ENCODE measurements at places on chromosomes 16 and 17. TPM values are rescaled to one million over a fixed set of nuclear protein-coding genes. Genes with fewer than 3 reads are reported as not detected.

The SSTR5 gene
- not detected for polyA plus RNA-seq

The MYADML2 gene
- 0.07 TPM for polyA plus RNA-seq

The ABI3 gene
- polyA plus RNA-seq = 4.2 TPM

DNA sequence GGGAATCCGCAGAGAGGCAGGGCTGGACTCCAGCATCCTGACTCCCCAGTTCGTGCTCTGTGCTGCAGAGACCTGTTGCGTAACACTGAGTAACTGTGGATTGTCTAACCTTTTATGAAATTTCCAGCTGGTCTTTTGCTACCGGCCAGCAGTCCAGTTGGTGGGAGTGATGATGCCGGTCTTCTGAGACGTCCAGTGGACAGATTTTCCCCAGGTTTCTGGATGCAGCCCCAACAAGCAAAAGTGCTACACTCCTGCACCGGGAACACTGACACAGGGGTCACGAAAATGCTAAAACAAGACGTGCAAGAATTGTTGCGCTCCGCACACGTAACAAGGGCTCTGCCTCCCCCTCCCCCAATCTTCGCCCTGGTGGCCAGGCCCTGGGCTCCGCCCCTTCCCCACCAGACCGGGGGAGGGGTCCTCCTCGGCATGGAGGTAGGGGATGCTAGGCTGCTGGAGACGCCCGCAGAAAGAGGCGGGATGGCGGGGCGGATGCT is 701 bp upstream of the MRC2 start:
- DNase-seq = peak; percentile 68

The IGSF6 gene
- 4.0 TPM for polyA plus RNA-seq

The DLX4 gene
- polyA plus RNA-seq = 0.66 TPM

The SLC35G6 gene
- 0.46 TPM for polyA plus RNA-seq

GRCh38 chr16:88357317-88358022 is 25.3 kb upstream of the ZNF469 start:
- DNase-seq = no peak

DNA sequence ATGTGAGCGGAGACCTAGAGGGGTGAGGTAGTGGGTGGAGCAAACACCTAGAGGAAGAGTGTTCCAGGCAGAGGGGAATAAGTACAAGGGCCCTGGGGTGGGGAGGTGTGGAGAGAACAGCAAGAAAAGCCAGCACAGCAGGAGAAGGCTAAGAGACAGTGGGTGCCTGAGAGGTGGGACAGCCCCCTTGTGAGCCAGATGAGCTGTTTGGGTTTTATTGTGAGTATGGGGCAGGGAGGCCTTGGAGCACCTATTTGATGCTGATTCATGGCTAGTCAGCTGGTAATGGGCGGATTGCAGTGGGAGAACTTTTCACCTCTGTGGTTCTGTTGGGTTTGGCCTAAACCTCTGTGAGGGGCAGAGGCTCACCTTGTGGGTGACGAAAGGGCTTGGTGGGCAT is 68.4 kb downstream of the ABCC1 start:
- DNase-seq = no peak

- no peak for DNase-seq
Measured at GRCh38 chr17:47882247-47882646, 13.8 kb upstream of the SP2 start.

DNA sequence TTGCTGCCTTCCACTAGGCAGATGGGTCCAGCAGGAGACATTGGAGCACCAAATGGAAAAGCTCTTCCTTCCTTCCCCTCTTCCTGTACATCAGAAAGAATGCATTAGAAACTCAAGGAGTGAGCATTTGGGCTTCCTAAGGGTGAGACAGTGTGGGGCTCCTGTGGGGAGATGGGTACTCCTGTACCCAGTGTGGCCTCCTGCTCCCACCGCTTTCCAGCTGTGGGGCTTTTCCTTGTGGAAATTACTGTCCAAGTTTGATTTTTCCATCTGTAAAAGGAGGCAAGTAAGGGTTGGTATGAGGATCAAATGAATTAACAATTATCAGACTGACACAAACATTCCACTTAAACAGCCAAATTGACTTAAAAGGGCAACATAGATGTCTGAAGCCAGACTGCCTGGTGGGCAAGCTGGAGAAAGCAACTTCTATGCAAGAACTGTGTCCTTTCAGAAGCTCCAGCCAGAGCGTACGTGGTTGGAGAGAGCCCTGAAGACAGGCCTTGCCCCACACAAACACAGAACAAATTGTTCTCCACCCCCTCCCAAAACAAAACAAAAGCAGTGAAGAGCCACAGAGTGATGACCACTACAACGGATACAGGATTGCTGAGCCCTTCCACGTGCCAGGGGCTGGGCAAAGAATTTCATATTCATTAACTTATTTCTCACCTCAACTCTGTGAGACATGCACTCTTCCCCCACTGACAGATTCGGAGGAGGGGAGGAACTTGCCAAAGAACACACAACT is 23.1 kb upstream of the ALDH3A1 start:
- DNase-seq = no peak

The CPNE7 gene
- 11.5 TPM for polyA plus RNA-seq

DNA sequence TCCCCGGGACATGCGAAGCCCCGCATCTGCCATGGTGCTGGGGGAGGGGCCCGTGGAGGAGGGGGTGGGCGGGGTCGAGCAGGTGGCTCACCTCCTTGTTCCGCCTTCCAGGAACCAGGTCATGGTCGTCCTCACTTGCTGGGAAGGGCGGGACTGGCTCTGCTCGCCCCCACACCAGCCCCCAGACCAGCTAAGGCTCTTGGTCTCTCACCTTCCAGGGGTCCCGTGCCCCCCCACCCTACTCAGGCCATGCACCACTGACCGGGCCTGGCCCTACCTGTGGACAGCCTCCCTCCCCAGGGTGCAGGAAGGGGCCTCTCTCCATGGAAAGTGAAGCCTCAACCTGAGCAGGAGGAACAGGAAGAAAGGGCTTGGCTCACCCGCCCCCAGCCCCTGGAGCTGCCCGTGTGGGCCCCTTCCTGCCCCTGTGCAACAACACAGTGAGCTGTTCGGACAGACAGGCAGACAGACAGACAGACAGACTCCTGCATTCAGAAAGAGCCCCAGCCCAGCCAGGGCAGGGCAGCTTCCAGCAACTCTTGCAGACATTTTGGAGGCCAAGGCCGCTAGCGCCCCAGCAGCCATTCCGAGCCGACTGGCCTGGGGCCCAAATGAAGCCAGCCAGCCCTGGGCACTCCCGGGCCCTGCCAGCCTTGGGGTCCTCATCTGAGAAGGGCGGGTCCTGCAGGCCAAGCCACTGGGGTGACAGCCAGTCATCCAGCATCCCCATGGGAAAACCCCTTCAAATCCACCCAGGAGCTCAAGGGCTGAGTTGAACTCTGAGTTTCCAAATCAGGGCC is 8.1 kb upstream of the KREMEN2 start:
- DNase-seq = no peak

GRCh38 chr17:47894498-47895346 is 1.3 kb upstream of the SP2 start:
- no peak for DNase-seq

The TEKT5 gene
- polyA plus RNA-seq = 0.53 TPM

The ZNF500 gene
- 21.5 TPM for polyA plus RNA-seq

The CES5A gene
- polyA plus RNA-seq = not detected

The RABEP2 gene
- polyA plus RNA-seq = 34.4 TPM

The TRIM25 gene
- 28.8 TPM for polyA plus RNA-seq

The PRR35 gene
- 9.4 TPM for polyA plus RNA-seq

DNA sequence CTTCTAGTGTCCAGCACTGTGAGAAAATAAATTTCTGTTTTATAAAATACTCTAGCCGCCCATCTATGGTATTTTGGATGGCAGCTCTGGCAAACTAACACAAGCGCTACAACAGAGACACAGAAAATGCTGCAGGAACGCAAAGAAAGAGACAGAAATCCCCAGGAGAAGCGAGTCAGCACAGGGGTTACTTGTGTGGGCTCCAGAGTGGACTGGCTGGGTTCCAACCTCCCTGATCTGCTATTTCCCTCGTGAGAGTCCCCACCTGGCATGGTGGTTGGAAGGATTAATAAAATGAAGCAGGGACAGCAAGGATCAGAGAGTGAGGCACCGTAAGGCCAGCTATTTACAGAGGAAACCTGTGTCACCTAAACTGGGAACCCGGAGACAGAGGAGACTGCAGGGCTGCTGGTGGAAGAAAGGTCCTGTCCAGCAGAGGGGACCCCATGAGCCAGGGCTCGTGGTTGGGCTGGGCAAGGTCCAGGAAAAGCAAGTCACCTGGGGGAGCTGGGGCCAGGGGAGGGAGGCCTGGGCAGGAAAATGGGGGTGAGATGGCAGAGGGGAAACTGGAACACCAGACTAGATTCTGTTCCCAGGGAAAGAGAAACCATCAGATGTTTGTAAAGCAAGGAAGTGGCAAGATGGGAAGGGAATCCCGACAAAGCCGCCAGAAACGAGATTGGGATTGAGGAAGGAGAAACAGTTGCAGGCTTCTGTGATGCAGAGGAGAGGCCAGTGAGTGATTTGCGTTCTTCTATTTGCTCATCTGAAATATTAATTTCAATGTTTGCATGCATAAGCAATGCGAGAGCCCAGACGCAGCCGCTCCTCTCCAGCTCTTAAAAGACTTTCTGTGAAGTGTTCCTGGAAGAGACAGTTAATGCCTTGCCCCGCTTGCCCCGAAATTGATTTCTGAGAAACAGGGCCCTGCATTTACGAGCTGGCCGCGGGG is 63.0 kb upstream of the TEKT3 start:
- no peak for DNase-seq

The CCL14 gene
- 14.5 TPM for polyA plus RNA-seq

DNA sequence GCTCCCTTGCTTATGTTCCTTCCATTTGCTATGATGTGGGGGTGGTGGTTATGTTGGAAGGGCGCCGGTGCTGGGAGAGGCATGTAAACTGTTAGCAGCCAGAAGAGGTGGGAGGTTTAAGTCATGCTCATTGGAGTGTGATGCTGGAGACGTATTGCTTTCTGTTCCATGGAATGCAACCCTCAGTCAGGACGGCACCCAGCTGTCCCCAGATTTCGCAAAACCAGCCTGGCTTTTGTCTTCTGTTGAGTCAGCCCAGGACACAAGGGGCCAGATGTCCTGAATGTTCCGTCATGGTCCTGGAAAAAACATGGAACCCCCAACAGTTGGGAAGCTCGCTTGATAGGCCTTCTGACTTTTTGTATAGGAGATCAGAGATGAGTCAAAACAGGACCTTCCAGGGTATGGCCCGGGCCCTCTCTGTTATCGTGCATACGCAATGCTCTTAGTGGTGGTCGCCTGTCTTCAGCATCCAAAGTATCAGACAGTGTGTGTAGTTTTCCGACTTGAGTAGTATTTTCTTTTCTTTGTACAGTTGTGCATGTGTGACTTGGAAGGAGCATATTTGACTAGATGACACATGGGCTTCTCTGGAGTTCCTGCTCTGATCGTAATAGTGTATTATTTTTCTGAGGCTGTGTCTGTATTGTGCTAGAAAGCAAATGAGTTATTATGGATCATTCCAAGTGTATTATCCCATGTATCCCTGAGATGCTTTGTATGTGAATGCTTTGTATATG is 201.9 kb downstream of the SNX29 start:
- DNase-seq = no peak

The NPB gene
- 1.4 TPM for polyA plus RNA-seq

DNA sequence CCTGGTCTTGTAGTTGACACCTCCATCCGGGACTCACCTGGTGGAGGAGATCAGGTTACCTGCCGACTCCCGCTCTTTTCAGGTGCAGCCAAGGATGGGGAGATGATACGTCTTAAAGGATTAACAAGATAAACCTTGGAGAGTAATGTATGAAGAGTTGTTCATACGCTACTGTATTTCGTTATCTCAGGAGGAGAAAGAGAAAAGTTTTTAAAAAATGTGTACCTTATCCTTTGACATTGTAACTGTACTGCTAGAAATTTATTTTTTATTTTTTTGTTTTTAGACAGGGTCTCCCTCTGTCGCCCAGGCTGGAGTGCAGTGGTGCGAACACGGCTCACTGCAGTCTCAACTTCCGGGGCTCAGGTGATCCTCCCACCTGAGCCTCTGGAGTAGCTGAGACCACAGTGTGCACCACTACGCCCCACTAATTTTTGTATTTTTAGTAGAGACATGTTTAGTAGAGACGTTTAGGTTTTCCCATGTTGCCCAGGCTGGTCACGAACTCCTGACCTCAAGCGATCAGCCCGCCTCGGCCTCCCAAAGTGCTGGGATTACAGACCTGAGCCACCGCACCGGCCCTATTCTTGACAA is 764 bp upstream of the SMURF2 start:
- no peak for DNase-seq

- no peak for DNase-seq
Measured at GRCh38 chr17:34610506-34610905, 31.1 kb downstream of the TMEM132E start.

DNA sequence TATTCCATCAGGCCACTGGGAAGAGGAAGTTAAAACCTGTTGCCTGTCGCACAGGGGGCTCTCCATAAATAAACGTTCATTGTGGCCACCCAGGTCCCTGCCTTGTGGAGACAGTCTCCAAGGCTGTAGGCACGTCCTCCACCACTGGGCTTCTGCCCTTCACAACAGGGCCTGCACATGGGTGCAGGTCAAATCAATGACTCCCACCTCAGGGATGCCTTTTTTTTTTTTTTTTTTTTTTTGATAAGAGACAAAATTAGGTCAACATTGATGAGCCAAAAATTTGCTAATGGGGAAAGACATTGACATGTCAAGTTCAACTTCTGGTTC is 12.6 kb upstream of the SLC12A3 start:
- DNase-seq = no peak

The GPR179 gene
- 0.05 TPM for polyA plus RNA-seq

The KRT33A gene
- polyA plus RNA-seq = not detected

GRCh38 chr16:3009568-3010390 is 2.9 kb upstream of the CLDN9 start:
- DNase-seq = peak; percentile 74

The FOXF1 gene
- 0.37 TPM for polyA plus RNA-seq

The MEIOC gene
- 1.00 TPM for polyA plus RNA-seq

DNA sequence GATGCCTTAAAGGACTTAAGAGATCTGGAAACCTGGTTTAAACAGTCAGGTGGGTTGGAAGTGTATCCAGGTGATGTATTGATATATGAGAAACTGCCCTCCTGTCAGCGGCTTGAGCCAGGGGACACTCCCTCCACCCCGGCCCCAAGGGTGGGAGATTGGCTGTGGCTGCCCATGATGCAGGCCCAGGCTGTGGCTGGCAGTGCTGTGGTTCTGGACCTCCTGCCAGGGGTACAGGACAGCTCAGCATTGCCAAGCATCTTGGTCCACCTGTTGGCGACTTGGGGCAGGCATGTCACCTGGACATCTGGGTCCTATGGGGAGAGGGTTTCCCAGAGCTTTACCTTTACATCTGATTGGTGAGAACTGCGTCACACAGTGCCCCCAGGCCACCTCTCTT is 201.0 kb downstream of the SPECC1 start:
- no peak for DNase-seq

DNA sequence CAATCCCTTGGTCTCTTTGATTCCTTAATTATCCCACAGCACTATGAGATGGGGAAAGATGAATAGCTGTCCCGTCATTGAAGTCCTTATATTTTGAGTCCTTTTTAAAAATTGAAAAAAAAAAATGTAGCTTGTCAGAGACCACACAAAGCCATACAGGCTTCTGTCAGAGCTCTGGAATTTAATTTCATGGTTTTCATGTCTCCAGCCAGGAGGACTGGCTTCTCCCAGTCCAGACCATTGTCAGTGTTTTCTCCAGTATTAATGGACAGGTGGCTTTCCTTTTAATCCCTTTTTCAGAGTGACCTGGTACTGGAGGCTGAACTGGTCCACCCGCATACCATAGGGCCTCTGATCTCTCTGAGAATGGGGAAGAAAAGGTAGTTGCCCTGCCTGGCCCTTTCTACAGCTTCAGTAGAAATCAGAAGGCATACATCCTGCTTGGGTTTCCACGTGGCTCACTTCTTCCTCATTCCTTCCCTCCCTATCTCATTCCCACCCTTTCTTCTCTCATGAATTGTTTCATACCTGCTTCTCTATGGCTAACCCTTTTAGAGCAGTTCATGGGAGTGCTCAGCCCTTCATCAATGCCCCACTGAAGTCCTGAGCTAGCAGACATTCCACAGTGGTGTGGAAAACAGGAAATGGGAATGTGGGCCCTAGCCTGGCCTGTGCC is 29.1 kb downstream of the TRIM16 start:
- DNase-seq = no peak

The TNFRSF13B gene
- not detected for polyA plus RNA-seq
